ENCODE measurements at places on chromosomes 7 and 10.

DNA sequence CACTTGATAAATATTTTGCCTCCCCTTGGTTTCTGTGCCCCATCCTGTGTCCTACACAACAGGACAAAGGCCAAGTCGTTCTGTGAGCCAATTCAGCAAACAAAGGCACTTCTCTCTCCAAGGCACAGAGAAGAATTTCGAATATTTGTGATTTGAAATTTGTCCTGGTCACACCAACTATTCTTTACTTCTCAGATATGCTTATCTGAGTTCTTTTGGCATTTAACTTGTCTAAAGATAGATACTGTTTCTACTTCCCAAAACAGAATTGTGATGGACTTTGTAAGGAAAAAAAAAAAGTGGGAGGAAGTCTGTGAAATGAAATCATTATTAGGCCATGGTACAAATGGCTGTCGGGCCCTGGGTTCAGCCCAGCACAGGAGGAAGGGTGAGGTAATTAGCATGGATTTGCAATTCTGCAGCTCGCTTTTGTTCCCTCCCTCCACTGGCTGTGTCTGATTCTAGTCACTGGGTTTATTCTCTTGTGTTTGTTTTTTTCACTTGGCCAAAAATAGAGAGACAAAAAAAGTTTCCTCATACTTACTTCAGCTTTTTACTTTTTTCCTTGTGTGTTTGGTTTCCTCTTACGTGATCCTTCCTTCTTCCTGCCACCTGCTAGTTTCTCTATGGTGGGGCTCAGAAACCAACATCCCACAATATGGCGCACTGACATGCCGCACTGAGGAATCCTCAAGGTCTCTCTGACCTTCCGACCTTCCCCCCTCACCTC lies 108.2 kb upstream of the MKLN1 start:
- DNase-seq = no peak

DNA sequence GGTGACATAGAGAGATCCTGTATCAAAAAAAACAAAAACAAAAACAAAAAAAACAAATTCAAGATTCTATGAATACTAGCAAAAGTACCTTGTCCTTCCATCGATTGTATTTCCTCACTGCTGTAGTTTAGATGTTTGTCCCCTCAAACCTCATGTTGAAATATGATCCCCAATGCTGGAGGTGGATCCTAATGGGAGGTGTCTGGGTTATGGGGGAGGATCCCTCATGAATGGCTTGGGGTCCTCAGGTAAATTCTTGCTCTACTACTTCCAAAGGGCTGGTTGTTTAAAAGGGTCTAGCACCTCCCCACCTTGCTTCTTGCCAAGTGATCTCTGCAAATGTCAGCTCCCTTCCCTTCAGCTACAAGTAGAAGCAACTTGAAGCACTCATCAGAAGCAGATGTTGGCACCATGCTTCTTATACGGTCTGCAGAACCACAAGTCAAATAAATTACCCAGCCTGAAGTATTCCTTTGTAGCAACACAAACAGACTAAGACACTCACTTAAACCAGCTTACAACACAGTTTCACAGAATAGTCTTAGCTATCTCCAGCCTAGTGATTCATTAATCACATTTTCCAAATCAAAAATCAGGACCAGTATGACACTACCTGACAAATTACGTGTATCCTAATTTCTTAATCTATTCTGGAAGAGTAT lies 20.7 kb downstream of the ABI1 start:
- no peak for DNase-seq

GRCh38 chr10:12985347-12985746 lies 16.2 kb downstream of the CCDC3 start:
- DNase-seq = no peak

DNA sequence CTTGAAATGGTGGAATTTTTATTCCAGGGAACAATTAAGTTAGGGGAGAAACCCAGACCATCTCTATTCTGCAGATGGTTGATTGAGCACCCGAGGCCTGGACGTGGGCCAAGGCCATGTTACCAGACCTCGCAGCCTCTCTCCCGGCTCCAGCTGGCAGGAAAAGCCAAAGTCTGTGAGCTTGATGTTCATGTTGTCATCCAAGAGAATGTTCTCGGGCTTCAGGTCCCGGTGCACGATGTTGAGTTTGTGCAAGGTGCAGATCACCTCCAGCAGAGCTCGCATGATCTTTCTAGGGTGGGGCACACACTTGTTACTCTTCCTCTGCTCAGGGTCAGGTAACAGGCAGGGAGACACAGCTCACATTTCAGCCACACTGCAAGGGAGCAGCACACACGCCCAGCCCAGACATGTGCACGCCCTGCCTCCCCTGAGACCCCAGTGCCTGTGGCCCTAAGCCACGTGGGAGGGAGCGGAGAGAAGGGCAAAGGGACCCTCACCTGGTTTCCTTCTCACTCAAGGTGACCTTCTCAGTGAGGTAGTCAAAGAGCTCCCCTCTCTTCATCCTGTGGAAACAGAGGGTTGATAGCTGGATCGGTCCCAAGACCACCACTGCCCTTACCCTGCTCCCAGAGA lies 9.5 kb downstream of the PHKG1 start:
- no peak for DNase-seq

- DNase-seq = no peak
These were observed 1127.7 kb upstream of the LRRTM3 start for GRCh38 chr10:65798133-65798532.

DNA sequence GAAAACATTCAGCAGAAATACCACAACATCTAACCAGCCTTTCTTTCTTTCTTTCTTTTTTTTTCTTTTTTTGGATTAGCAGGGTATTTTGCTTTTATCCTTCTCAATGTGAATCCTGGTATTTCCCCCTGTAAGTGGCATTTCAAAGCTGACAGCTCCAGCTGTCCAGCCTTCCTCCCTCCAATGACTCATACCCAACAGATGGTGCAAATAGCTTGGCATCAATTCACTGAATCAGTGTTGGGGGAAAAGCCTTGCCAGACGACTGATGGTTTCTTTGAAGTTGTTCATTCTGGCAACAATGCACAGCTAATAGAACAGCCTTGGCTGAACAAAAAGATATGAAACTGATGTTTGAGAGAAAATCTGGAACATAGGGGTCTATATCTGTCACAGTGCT lies 316.8 kb upstream of the STEAP1 start:
- no peak for DNase-seq

- no peak for DNase-seq
These were observed 64.4 kb downstream of the STK17A start for GRCh38 chr7:43647339-43647672.

DNA sequence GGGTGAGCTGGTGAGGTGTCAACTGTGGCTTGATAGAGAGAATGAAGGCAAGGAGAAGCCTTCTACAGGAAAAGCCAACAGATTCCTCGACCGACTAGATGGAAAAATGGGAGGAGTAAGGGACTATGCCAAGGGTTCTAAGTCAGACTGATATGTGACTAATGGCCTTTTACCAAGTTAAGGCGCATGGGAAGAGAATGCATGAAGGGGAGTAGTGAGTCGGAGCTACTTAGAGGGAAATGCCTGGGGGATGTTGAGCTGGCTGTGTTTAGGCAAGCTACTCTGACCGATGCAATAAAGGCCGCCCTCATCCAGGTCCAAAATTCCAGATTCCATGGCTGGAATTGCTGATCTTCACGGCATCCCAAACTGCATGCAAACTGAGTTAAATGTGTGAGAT lies 48.2 kb downstream of the APBB1IP start:
- DNase-seq = no peak

GRCh38 chr7:129315960-129316359 lies 91.1 kb downstream of the AHCYL2 start:
- DNase-seq = no peak

DNA sequence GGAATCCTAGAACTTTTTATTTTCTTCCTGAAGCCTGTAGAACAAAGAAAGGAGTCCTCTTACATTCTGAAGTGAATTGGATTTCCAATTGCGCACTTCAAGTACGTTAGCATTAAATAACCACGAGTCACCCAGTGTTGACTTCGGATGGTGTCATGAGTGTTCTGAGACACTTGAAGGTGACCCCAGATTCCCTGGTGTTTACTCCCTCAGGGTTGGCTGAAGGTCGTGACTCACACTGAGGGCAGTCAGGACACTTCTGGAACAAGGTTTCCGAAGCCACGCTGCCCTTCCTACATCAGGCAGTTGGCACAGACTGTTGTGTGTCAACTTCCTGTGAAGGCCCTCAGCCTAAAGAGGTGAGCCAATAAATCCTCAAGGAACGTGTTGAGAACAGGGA lies 186.6 kb upstream of the CELF2 start:
- no peak for DNase-seq

DNA sequence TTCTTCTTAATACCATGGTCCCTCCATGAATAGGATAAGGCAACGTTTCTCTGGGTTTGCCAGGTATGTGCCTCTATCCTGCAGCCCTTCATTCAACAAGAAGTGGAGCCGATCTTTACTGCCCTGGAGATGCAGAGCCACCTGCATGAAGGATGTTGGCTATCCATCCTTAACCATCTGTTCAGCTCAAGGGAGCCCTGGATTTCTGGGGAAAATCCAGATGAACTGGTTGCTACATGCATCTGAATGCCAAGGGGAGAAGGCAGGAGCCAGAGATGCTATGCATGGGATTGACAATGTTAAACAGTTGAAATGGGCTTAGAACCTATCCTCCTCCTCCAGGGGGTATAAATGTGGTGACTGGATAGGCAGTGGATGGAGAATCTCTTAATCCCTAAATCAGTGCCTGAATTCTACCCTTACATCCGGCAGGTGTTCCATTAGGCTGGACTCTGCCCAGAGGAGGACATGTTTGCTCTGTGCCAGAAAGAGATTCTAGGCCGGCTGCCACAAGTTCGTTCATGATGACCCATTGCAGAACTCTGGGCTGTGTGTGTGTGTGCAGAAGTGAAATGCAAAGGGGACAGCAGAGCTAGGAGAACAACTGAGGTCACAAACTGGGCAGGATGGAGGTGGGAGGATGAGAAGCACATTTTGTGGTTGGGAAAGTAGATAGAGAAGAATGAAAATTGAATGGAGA lies 15.6 kb downstream of the CPED1 start:
- no peak for DNase-seq

GRCh38 chr7:106206826-106207541 lies 77.8 kb downstream of the NAMPT start:
- DNase-seq = no peak

DNA sequence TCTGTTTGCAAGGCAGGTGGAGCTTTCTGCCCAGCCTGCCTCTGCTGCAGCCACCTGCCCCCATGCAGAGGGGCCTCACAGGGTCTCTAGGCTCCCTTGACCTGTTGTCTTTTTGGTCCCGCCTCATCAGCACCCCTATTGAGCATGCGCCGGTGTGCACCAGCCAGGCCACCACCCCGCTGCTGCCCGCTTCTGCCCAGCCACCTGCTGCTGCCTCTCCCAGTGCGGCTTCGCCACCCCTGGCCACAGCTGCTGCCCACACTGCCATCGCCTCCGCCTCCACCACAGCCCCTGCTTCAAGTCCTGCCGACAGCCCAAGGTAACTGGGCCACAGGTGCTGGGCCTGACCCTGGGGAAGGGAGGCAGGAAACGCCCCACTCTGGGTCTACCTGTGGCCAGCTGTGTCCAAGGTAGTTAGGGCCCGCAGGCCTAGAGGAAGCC lies 38.1 kb downstream of the LDB3 start:
- no peak for DNase-seq

DNA sequence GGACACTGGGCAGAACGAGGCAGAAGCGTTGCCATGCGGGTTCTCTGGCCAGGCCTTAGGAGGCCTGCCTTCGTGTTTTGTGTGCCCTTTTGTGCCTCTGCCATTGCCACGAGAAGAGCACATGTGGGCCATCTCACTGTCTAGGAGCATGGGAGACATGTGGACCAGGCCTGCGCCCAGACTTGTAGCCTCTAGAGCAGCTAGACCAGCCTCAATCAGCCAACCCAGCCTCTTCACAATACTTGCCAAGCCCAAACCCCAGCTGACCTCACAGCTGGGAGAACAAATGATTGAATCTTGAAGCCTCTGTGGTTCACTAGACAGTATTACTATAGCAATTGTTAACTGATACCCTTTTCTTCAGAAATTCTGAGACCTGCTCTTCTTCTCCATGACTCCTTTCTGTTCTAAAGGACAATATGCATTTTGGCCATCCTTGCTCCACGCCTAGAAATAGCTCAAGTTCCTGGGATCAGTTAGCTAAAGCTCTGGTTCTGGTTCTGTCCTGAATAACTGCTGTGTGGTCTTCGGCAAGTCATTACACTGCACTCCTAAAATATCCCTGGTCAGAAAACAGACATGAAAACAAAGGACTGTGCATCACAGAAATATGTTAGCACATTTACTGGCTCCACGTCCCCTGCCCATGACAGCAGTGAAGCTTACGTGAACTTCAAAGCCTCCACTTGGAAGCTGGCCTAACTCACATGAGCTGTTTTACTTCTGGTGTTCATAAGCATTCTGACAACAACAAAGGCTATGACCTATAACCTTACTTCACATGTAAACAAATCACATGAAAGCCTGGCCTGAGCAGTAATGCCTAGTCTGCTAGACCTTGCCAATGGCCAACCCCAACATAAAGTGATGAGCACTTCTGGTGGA lies 72.3 kb upstream of the MKRN1 start:
- DNase-seq = no peak

GRCh38 chr7:33836797-33837355 lies 68.5 kb upstream of the BMPER start:
- DNase-seq = no peak

DNA sequence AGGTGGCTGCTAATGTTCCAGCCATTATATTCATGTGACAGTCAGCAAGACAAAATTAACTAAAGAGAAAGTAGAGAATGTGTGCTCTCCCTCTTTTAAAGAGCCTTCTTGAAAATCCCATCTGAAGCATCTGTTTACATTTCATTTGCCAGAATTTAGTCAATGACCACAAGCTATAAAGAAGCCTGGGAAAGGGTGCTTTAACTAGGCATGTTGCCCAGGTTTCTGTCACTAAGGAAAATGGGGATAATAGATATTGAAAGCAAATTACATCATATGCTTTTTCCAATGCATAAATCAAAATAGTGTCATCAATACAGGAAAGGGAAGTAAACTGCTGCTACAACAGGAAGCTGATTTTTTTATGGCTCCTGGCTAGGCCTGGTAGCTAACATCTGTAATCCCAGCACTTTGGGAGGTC lies 67.7 kb downstream of the ELAPOR2 start:
- no peak for DNase-seq

GRCh38 chr10:15420858-15421257 lies 49.8 kb upstream of the FAM171A1 start:
- DNase-seq = no peak

- no peak for DNase-seq
These were observed 252.7 kb upstream of the FERD3L start for GRCh38 chr7:19397911-19398310.

DNA sequence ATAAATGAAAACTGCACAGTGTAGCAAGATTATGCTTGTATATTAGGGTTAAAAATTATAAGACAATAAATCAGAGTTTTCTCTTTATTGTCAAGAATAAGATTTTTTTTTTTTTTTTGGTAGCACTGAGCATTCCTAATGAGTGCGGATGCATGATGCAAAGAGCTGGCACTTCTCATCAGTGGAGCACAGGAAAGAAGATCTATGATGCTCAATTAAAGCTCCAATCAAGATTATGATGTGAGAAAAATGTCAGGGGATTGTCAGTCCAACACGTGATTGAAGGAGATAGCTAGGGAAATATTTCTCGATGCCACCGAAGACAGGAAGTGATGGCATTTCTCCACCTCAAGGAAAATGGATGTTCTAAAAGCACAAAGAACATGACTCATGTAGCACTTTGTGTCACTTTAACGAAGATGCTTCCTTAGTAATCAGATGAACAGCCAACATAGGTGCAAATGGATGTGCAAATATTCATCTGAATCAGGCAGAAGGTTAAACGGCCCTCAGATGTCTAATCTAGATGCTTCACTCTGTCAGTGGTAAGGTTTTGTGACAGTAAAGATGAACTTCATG lies 240.9 kb downstream of the THSD7A start:
- DNase-seq = no peak

- DNase-seq = no peak
These were observed 203.7 kb downstream of the WDR11 start for GRCh38 chr10:121054874-121055273.

Data from activated CD8-positive, alpha-beta memory T cell treated with anti-CD3 and anti-CD28 coated beads for 1 hour (primary cell).